ENCODE measurements at places on chromosomes 5 and 9. TPM values are rescaled to one million over a fixed set of nuclear protein-coding genes. Genes with fewer than 3 reads are reported as not detected.

DNA sequence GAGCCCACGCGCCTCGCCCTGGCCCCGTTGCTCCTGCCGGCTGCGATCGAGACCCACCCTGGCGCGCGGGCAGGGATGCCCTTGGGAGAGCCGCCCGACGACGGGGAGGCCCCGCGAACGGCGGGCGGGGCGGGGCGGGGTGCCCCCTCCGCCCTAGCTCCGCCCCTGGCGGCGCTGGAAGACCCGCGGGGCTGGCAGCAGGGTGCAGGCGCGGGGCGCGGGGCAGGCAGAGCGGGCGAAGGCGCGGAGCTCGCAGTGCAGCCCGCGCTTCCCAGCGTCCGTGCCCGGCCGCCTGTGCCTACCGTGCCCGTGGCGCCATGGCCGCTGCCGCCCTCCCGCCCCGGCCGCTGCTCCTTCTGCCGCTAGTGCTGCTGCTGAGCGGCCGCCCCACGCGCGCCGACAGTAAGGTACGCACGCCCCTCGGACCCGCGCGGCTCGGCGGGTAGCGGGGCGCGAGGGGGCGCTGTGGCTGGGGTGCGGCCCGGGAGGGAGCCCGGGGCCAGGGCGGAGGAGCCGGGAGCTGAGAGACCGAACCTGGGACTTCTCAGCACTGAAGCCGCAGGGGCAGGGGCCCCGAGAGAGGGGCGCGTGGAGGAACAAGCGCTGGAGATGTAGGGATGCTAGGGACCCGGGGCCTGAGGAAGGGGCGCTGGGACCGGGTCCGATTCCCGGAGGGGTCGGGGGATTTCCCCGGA is at the start of gene OLFML2A:
TSS of gene OLFML2A (plus strand) at position 180 of the 695 bp plus-strand sequence. CDS start at position 318, 138 bp downstream.
- DNase-seq, result no peak

DNA sequence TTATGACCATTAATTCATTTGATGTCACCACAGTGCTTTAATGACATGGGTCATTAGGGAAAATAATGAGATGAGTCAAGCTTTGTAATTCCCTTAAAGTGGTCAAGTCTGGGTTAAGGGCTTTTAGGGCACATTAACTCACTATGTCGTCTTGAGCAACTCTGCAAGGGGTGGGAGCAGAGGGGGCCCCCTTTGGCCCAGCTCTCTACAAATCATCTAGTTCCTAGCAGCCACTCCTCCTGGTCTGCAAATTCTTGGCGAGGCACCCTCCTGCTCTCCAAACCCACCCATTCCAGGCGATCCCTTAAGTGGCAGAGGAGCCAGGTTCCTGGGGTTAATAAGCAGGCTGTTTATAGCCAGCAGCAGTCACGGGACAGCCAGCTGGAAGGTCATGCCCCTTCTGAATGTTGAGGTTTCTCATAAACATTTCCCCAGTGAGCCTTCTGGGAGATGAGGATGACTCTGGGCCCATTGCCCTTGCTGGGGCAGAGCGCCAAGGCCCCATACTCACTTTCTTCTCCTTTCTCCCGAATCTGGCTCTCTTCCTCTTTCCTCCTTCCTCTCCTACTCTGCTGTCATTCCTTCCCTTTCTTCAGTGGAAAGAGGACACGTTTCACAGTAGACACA is 14.3 kb upstream of the GPX3 start:
- peak; percentile 98 for DNase-seq

DNA sequence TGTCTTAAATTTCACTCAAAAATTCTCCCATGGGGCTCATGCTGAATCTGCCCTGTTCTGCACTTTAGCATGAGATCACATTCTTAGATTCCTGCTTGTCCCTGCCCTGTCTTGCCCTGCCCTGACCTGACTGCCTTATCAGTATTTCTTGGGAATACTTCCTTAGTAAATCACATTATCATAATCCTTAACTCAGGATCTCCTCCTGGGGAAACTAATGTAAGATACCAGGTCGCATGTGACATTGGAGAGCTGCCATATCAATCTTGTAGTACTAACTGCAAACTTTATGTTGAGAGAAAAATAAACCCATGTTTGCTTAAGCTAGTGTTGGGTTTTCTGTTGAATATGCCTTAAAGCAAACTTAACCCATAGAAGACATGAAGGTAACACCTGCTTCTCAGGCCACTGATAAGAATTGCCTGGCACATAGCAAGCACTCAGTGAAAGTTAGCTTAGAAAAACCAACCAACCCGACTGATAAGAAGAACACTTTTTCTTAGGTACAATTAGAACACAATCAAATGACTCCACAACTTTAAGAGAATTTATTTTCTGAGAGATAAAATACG is 53.3 kb downstream of the IL33 start:
- DNase-seq, result no peak

- DNase-seq, result no peak
These were observed 99.1 kb upstream of the SMARCA2 start for GRCh38 chr9:1916095-1916494.

- peak; percentile 68 for DNase-seq
These were observed at the start of gene HRH2 for GRCh38 chr5:175657593-175658271. Gene HRH2 (plus strand): TSS chr5:175658071. CDS start chr5:175683234, 25,163 bp downstream.

- DNase-seq, result no peak
These were observed 66.8 kb upstream of the MAP1B start for GRCh38 chr5:72040513-72040912.

- no peak for DNase-seq
These were observed 63.9 kb downstream of the ERAP1 start for GRCh38 chr5:96743805-96744204.

DNA sequence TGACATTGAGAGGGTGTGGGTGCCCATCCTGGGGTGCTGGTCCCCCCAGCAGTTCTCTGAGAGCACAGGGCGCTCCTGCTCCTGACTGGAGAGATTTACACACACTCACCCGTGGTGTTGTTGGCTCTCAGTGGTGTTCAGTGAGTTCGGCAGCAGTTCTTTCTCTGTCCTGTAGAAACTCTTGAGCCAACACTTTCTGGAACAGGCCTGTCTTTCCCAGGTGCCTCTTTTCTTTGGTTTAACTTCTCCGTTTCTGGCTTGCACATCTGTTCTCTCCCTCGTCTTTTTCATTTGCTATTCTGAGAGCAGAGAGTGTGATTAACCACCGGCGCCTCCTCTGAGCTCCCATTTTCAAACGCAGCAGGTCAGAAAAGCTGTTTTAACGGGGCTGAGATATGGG is 284.5 kb downstream of the IRX2 start:
- DNase-seq, result peak; percentile 53

GRCh38 chr5:59287884-59288283 is 605.6 kb downstream of the PDE4D start:
- DNase-seq, result no peak

DNA sequence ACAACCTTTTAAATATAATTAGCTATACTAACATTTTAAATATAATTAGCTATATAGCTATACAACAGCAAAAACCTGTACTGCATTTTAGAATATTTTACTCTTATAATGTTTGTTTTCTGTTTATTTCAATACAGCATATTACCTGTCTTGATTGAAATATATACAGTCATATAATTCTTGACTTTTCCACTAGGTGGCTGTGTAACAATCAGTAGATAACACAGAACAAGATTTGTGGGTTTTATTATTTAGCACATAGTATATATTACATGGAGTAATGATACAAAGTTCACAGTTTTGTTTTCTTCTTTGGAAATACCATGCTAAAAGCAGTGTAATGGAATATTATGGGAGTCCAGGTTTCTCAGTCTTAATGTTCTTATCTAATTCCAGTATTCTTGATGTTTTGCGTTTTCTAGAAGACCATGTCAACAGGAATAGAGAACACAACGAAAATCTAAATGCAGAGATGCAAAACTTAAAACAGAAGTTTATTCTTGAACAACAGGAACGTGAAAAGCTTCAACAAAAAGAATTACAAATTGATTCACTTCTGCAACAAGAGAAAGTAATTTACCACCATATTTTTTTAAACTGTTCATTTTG is 13.3 kb downstream of the HMMR start:
- DNase-seq, result peak; percentile 19

- DNase-seq, result no peak
These were observed 31.2 kb downstream of the LARP1 start for GRCh38 chr5:154786414-154786813.

DNA sequence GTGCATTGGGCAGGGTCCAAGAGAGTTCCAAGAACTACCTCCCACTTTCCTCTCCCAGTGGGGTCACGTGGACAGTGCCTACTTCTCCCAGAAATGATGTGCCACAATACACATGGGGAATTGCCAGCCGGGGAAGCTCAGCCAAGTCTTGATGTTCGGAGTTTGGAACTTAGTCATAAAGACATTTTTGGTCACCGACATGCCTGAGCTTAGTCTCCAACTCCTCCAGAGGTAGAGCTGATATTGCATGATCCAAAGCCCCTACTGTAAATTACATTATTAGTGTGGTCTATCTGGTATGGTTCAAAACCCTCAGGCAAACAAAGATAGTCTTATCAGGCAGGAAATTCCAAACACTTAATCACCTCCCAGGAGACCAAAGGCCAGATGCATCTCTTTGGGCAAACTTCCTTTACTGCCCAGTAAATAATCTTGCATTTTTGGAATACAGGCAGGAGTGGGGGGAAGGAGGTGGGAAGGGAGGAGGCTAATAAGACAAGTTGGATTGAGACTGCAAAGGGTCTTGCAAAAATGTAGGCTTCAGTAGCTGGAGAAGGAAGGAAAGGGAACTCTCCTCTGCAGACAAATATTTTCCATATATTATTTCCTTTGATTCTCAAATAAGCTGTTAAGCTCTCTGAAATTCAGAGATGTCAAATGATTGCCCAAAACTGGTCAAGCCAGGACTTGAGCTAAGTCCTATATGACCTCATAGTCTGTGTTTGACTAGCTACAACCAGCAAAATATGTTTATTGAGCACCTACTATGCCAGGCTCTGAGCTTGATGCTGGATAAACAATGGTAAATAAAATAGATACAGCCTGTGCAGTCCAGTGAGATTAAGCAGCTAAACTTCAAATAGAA is 99.4 kb downstream of the DRD1 start:
- DNase-seq, result no peak

DNA sequence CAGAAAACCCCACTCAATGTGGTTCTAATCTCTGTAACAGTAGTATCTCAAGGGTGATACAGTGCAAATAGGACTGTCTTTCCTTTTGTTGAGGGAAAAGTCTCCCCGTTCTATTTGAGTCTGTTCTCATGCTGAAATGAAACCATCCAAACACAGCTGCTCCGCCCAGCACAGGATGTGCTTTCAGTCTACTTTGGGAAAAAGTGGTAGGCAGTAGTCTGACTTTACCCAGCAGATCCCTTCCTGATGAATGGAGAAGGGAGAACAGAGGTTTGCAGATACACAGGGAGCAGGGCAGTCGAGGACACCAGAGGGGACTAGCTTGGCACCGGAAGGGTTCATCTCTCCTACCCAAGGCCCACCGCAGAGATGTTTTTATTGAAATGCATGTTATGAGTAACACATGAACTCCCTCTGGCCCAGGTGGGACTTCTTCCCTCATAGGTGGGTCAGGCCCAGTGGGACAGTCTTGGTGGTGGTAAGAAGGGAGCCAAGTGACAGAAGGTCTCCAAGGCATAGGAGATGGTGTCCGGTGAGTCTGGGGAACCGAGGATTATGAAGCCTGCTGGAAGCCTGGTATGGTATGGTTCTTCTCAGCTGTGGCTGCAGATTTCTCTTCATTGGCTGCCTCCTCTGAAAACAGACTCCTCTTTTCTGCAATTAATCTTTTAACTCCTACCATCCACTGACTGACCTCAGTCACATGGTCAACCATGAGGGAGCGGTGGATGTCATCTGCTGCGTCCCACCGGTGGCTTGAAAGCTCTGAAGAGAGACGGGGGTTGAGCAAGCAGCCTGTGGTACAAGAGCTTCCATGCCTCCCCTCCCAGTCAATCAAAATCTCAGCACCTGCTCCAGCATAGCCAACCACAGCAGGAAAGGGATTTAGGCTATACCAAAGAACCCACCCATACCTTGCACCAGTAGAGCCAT is 3.0 kb downstream of the EIF4EBP3 start:
- DNase-seq, result no peak

The TPPP gene
- total RNA-seq, result 3.9 TPM

The CLTA gene
- total RNA-seq, result 130 TPM

The CATSPER3 gene
- total RNA-seq, result 0.31 TPM

The ADAMTS6 gene
- total RNA-seq, result 3.2 TPM

The STK32A gene
- 0.66 TPM for total RNA-seq

The GSN gene
- total RNA-seq, result 422 TPM

The IL7R gene
- 0.22 TPM for total RNA-seq
